Right lung (tissue), 10 donors: ENCODE measurements at places on chromosomes 6 and 20. TPM values are rescaled to one million over a fixed set of nuclear protein-coding genes. Genes with fewer than 3 reads are reported as not detected.

- DNase-seq, result no peak
These were observed 13.3 kb downstream of the DUSP22 start for GRCh38 chr6:305371-306206.

GRCh38 chr20:37342231-37343177 lies 3.4 kb upstream of the SRC start:
- no peak for DNase-seq

OXT gene
- not detected for polyA plus RNA-seq

FGD2 gene
- polyA plus RNA-seq, result 5.8 TPM

ARMC12 gene
- polyA plus RNA-seq, result 0.73 TPM
